Esophagus squamous epithelium (tissue), 5 donors: ENCODE measurements at places on chromosomes 5 and 9.

GRCh38 chr9:93127395-93127911 is 6.6 kb downstream of the NINJ1 start:
- DNase-seq, result no peak

DNA sequence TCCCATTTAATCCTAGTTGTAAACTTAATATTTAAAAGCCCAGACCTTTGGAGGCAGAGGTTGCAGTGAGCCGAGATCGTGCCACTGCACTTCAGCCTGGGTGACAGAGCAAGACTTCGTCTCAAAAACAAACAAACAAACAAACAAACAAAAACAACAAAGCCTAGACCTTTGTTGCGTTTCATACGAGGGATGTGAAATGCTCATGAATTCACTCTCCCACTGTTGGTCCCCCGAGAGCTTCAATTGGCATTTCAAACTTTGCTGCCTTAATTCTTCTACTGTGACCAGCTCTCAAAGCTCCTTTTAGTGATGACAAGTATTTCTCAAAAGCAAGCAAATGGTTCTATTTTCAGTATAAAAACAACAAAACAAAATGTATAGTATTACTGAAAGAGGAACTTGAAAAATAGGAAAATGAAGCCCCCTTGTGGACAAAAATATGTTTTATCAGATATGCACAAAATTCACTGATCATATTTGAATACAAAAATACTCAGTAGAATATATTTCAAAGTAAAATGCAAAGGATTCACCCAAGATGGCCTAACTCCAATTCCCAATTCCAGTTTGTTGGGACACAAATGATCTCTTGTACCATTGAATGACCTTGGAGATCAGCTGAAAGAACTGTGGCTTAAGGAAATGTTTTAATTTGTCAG is 140.4 kb downstream of the ESM1 start:
- DNase-seq, result no peak

- DNase-seq, result no peak
Observed at GRCh38 chr5:138354387-138354786, 1.9 kb downstream of the KDM3B start.

DNA sequence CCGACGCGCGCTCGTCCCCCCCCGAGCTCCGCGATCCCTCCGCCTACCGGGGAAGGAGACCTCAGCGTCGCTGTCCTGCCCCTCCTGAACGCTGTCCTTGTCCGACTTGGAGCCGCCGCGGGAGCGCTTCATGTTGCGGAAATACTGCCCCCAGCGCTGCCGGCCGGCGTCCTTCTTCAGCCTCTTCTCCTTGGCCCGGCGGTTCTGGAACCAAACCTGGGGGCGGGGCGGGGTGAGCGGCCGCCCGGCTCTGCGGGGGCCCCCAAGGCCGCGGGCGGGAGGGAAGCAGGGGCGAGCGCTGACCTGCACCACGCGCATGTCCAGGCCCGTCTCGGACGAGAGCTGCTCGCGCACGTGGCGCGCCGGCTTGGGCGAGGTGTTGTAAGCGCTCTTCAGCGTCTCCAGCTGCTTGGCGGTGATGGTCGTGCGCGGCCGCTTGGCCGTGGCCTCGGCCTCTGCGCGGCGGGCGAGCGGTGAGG is 6.3 kb downstream of the LHX3 start:
- no peak for DNase-seq

DNA sequence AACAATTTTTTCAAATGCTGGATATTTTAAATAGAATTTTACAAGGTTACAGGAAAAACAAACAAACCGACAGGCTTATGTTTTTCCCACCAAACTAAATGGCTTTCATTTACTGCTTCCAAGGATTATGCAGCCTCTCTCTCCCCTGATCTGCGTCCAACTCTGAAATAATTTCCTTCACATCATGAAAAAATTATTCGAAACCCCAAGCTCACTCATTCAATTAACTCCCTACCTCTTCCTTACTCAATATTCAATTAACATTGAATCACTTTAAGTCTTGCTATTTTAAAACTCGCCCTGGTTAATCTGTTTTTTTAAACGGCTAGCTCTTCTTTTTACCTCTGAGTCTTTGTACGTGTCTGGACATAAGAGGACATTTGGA is 336.2 kb downstream of the AGTPBP1 start:
- DNase-seq, result no peak

- no peak for DNase-seq
Observed at GRCh38 chr9:72577212-72577753, 55.9 kb downstream of the TMC1 start.

GRCh38 chr5:69231851-69232250 is 2.8 kb upstream of the CDK7 start:
- DNase-seq, result no peak
